Head of caudate nucleus (tissue), 42 donors: ENCODE measurements at places on chromosomes 2 and 18.

DNA sequence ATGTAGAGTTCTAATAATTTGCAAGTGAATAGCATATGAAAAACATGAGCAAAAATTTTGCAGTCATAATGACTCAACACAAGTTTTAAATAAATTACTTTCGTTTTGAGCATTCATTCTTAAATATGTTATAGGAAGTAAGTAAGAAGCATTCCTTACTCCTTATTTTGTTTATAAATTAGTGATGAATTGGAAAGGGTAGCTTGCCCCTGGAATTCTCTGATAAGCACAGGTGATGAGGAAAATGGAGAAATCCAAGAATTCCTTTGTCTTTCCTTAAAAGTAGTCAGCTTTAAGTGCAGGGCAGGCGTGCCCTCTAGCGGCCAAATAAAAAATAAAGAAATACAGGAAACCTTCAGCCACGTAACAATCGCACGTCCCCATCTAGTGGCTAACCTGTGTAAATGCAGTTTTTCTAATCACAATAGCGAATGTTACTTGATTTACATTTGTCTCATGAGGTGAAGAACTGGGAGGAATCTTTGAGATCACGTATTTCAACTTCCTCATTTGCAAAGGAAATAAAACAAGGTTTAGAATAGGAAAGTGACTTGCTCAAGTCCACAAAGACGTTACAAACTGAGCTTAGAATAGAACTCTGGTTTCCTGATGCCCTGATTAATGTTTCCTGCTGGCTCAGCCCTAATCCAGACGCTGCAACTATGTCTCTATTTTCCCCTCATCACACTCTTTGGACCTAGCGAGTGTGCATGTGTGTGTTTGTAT lies 47.2 kb upstream of the ZNG1B start:
- DNase-seq, result peak; percentile 55

GRCh38 chr2:85547859-85548607 lies 9.1 kb downstream of the MAT2A start:
- no peak for DNase-seq

- peak; percentile 50 for DNase-seq
Observed at GRCh38 chr2:46615986-46616485, 136.7 kb downstream of the TMEM247 start.

DNA sequence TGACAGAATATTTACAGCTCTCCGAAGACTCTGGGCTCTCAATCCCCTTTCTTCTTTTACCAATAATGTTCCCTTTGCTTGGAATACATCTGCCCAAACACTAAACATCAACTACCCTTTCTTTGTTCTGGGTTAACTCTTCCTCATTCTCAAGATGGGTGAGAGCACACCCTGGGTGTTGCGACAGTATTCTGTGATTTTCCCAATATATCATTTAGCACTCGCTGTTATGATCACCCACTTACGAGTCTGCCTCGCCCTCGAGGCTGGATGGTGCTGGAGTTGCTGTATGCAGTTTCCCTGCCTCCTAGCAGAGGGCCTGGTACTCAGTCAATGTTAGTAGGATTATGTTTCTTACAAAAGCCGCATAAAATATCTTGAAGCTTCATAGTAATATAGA lies 93.2 kb downstream of the SOCS6 start:
- peak; percentile 63 for DNase-seq

DNA sequence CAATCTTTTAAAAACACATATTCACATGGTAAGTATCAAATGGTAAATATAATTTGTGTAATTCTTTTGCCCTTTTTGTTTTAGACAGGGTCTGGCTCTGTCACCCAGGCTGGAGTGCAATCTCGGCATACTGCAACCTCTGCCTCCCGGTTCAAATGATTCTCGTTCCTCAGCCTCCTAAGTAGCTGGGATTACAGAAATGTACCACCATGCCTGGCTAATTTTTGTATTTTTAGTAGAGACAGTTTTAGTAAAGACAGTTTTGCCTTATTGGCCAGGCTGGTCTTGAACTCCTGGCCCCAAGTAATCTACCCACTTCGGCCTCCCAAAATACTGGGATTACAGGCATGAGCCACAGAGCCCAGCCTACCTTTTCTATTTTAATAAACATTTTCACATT lies 182.2 kb downstream of the MYCN start:
- no peak for DNase-seq

GRCh38 chr2:219286436-219287115 lies 7.4 kb downstream of the DNAJB2 start:
- DNase-seq, result peak; percentile 57

- no peak for DNase-seq
Observed at GRCh38 chr2:203697190-203697589, 9.2 kb upstream of the CD28 start.

- no peak for DNase-seq
Observed at GRCh38 chr2:196322973-196323810, 151.8 kb upstream of the STK17B start.

DNA sequence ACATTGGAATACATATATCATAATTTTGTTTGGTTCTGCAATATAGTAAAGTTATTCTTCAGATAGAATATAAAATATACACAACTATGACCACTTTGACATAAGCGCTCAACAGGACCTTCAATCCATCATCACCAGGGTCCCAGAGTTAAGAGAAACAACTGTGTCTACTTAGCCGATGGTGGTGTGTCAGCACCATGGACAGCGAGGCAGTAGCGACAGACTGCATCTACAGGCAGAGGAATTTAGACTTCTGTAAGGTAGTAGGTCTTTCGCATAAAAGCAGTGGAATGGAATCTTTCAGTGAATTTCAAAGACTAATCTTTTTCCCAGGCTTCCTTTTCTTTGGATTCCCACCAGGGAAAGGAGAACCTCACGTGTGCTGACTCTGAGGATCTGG lies 20.5 kb upstream of the LRPPRC start:
- DNase-seq, result no peak

- no peak for DNase-seq
Observed at GRCh38 chr2:235187806-235188205, 236.0 kb downstream of the SH3BP4 start.

GRCh38 chr2:105917226-105917625 lies 172.5 kb downstream of the NCK2 start:
- no peak for DNase-seq

DNA sequence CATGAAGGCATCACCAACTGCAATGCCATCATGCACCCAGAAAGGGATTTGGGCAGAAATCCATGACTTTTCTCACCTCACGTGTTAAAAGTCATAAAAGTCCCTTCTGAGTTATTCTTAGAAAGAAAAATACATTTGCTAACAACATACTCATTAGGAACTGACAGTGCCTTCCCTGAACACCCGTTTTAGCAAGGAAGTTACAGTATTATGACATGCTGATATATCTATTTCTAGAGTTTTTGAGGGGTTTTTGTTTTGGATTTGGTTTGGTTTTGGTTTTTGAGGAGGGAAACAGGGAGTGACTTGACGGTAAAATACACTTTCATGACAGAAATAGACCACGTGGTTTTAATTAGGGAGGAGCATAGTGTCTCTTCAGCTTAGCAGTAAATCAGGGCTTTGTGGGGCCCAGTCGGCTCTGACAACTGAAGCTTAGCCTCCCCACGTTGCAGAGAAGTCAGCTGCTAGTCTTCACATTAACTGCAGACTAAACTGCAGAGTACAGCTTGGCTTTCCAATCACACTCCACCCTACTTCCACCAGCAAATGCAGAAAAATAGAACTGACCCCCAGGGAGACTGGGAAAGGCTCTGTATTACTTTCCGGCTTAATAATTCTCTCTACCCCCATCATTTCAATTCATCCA lies 141.4 kb downstream of the FAM124B start:
- DNase-seq, result no peak

- no peak for DNase-seq
Observed at GRCh38 chr2:196113061-196113974, 44.7 kb upstream of the DNAH7 start.

- DNase-seq, result no peak
Observed at GRCh38 chr18:40094441-40094840, 1860.6 kb upstream of the PIK3C3 start.

GRCh38 chr18:36903215-36903928 lies 74.4 kb downstream of the KIAA1328 start:
- DNase-seq, result no peak

- peak; percentile 56 for DNase-seq
Observed at GRCh38 chr2:200307724-200308545, 1.4 kb downstream of the SPATS2L start.

DNA sequence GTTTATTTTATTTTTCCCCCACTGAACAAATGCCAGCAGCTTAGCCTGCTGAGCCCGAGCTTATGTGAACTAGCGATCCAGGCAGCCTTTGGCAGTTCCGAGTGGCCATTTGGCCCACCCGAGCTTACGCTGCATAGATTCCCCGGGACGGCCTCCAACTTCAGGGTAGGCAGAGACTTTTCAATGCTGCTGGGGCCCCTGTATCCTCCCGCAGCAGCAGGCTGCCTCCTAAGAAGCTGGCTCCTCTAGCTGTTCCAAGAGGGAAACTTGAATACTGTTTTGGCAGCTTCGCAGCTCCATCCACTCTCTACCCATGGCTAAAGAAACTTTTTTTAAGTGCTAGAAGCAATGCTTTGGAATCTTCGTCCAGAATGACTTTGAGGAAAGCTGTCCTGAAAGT lies 295.2 kb downstream of the SS18 start:
- no peak for DNase-seq

DNA sequence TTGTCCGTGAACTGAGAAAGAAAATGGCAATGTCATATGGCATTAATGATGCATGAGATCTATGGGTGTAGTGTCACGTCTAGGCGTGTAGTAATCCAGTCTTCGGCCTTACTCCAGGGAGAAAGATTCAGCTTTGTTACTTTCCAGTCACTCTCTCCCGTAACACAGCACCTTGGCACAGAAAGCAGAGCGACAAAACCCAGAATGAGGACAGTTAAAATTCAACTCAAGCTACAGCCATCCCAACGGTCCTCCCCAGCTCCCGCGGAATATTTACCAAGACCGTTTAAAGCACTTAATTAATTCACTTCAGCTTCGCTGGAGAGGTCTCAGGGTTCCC lies 797 bp upstream of the CRIM1 start:
- DNase-seq, result no peak

DNA sequence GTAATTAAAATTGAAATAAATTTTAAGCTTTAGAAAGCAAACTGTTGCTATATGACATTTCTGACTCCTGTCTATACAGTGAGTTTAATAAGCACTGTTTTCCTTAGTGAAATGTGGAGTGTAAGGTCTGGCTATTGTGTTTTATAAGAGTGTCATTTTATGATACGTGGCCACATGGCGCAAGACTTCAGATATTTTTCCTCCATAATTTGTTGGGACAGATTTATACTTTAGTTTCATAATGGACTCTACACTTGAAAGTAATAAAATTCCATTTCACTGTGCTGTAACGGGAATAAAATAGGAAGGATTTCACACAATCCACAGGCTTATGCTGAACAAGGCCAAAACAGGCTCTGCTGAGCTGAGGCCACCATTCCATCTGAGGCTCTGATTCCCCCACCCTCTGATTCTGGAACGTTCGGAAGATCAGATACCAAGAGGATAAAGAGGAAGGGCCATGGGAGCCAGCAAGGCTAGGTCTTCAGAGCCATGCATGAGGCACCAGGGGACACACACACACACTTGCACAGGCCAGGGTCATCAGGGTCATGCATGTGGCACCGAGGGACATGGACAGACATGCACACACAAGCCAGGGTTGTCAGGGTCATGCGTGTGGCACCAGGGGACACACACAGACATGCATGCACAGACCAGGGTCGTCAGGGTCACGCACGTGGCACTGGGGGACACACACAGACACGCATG lies 35.6 kb downstream of the HDAC4 start:
- no peak for DNase-seq

- peak; percentile 60 for DNase-seq
Observed at GRCh38 chr2:44952143-44952805, 10.8 kb downstream of the SIX3 start.

DNA sequence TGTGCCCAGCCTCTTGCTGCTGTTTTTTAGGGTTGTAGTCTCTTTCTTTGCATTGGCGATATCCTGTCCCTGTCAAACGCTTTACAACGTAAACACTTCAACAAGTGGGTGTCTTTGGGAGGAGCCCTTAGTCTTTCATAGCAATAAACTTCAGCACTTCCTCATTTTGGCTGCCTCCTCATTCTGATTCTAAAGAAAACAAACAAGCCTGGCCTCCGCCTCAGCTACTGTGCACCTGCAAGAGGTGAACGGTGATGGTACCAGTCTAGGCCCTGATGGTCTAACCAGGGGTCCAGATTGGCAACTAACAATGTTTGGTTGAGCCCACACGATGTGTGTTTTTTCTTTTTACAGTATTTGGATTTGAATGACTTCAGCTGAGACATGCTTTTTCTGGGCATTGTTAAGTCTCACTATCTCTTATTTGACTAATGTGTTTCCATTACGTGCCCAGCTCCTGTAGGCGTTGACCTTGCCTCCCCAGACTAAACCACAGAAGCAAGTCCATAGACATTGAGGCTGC lies 53.2 kb upstream of the CUL3 start:
- no peak for DNase-seq

DNA sequence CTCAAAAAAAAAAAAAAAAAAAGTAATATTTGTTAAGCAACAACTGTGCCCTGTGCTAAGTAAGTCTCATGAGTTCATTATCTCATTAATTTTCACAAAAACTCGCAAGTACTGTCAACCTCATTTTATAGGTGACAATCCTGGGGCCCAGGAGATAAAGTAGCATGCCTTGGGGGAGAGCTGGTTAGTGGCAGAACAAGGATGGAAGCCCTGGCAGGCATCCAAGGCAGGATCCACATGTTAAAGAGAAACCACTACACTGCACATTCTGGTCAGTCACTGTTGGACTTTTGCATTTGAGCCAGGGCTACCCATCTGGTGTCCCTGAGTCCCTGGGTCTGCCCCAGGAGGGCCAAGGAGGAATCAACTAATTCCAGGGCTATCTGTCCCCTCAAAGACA lies 54.6 kb downstream of the ZFP36L2 start:
- DNase-seq, result peak; percentile 31

GRCh38 chr2:200092235-200092634 lies 136.9 kb downstream of the MAIP1 start:
- DNase-seq, result no peak

GRCh38 chr2:127155028-127155581 lies 48.2 kb upstream of the BIN1 start:
- DNase-seq, result no peak

- peak; percentile 85 for DNase-seq
Observed at GRCh38 chr18:34493099-34493544, 217.0 kb upstream of the DTNA start.

DNA sequence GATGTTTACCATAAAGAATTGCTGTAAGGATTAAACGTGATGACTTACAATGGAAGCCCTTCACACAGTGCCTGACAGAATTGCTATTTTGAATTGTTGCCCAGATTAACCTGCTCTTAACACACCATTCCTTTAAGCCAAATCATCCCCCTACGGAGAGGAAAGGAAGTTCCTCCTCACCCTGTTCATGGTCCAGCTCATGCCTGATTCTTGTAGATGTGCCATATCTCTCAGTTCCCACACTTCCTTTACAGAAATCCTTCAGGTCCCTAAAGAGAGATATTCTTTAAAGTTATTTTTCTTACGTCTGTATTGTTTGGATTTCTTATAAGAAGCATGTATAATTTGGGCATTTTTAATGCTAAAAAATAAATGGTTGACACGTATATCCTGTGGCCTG lies 127.5 kb upstream of the DAPL1 start:
- DNase-seq, result no peak
